ENCODE measurements at places on chromosomes 6 and 20.

DNA sequence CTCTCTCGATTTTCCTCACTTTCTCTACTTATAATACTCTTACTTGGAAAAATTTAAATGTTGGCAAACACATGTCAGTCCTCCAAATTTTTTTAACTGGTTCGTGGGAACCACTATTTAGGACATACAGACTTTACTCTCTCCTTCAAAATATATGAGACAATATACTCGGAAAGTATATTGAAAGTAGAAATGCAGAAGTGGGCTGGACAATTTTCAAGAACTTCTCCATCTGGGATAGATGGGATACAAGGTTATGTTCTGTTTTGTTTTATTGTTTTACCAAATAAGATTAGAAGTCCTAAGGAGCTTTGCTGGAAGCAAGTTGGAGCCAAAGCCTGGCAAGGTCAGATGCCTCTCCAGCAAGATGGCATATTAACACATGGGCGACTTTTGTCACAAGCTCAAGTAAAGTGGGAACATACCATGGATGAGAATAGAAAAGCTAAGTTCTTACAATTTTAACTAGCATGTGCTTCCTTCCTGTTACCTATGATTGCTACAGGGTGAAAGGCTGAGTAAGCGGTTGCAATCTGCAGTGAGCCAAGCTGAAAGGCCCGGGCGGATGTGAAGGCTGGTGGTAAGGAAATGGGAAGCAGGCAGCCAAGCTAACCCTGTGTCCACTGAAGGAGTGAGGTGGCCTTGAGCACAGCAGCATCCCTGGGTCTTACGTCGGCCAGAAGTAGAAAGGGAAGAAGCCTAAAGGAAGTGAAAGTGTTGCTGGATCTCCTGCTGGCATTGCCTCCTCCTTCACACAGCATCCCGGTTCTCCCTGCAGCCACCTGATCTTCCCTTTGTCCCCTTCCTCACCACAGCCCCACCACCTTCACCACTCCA, 7.1 kb downstream of the MAP3K5 start:
- no peak for DNase-seq

DNA sequence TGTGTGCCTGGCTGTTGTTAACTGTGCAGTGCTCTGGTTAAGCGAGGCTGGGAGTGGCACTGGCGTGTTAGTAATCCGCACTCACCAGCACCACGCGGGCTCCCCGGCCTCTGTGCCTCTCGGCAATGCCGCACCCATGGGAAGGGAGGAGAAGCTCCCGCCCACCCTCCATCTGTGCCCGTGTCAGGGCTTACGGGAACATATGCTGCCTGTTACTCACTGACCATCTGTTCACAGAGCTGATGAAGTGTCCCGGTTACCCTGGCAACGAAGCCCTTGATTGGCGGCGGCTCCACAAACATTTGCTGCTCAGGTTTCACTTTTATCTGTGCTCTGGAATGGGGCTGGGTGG, 114.7 kb downstream of the PSMB1 start:
- peak; percentile 90 for DNase-seq

DNA sequence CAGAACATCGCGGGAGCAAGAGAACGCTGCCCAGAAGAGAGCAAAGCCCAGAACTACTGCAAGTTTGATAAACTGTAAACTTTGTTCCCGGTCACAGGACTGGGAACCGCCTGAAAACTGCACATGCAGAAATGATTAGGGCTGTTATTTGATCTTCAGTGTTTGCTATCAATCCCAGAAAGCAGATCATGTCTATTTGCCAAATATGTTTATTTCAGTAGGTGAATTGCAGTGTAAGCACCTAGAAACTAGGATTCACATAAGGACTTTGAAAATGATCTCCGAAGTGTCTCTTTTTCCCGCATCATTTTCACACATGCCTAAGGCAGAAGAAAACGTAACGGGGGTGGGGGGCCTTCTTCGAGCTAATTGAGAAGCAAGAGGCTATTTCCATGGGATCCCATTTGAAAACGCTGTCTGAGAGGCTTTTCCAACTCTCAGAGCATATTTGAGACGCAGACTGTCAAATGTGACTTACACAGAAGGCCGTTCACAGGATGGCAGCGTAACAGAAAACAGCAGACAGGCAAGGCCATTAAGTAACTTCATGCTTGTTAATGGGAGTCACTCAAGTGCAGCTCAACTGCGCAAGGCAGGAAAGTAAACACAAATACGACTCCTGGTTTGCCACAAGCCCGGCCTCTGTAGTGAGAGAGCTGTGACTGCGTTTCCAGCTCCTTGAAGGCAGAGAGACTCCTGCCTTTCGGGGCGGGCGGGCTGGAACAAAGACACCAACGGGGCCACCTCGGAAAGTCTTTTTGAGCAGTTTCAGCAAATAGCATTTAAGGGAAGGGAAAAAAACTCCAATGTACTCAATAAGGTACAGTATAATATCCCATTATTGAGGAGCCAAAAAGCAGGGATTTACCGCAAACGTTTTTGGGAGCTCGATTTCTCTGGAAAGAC, 144.7 kb upstream of the ZNF217 start:
- no peak for DNase-seq

DNA sequence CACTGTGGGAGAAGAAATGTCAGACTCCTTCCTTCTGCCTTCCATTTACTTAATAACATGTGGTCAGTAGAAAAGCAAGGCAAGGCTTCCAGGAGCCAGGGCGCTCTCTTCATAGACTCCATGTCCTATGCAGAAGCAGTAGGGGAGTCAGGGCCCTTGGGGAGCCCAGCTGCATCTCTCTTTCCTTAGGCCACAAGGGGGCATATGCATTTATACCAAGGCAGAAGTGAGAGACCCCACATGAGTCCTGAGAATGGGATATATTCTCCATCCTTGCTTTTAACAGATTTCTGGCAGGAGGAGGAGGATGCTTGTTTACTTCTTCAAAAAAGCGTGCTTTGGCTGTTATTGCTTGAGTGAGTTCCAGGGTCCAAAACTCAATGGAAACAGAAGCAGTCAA, 198.5 kb downstream of the HIVEP2 start:
- peak; percentile 72 for DNase-seq

- DNase-seq: peak; percentile 17
Measured at GRCh38 chr6:92777146-92777740, 642.1 kb downstream of the EPHA7 start.

DNA sequence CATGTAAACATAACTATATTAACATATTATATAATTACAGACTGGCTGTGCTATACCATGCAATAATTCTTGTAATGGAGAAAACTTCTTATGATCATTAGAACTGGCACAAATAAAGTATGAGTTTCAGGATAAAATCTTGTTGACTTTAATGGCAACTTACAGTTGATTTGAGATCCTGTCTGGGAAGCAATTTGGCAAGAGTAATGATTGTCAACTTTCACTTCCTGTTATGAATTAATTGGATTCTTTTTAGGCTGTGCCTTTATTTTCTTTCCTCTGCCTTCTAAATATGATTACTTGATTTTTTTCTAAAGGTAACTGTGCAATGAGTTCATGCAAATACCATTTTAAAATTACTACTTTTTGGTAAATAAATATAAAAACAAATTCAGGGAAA, 158.1 kb upstream of the B3GAT2 start:
- no peak for DNase-seq

- DNase-seq: no peak
Measured at GRCh38 chr6:20907486-20908071, 373.3 kb downstream of the CDKAL1 start.

GRCh38 chr6:30171677-30172471, 8.5 kb downstream of the TRIM15 start:
- DNase-seq: no peak

- DNase-seq: no peak
Measured at GRCh38 chr6:134902936-134903335, 47.0 kb downstream of the ALDH8A1 start.
